Stimulated activated CD8-positive, alpha-beta memory T cell treated with anti-CD3 and anti-CD28 coated beads, Interleukin-2, amount 100 ng/mL, for 1 hour (primary cell): ENCODE measurements at places on chromosomes 2 and 18.

- no peak for DNase-seq
These were observed 28.8 kb upstream of the SULT1C4 start for GRCh38 chr2:108348816-108349570.

DNA sequence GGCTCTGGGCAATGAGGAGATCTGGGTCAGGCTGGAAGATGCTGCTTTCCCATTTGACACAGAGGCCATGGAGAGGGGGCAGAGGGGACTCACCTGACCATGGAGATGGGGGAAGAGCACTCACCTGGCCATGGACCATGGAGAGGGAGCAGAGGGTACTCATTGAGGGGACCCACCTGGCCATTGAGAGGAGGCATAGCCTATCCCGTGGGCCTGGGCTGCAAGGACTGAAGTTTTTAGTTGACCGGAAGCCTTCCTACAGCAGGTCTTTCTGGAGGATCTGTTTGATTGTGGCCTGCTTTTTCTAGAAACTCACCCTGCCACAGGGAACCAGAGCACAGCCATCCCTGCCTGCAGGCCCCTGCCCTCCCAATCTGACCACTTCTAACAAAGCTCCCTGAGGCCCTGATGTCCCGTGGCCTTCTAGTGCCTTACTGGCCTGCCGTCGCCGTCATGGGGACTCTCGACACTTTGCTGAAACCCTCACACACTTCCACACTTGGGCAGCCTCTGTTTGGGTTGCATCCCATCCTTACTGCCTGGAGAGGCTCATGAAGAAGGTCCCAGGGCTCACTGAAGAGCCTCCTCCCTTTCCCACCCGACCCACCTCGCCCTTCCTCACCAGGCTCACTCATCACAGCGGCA is 5.1 kb upstream of the PROM2 start:
- no peak for DNase-seq

DNA sequence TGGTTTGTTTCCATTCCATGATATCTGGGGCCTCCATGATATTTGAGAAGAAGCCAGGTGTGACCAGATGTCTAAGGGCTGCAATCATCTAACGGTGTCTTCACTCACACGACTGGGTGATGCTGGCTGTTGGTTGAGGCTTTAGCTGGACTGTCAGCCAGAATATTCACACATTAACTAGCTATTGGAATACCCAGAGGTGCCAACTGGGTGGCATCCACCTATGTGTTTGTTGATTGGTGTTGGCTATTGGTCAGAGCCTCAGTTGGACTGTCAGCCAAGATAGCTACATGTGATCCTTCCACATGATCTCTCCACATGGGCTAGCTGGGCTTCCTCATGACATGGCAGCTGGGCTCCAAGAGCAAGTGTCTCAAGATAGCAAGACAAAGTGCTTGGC is 117.4 kb downstream of the CDCA7 start:
- DNase-seq, result no peak

GRCh38 chr2:84896567-84896966 is 8.9 kb upstream of the TMSB10 start:
- no peak for DNase-seq

DNA sequence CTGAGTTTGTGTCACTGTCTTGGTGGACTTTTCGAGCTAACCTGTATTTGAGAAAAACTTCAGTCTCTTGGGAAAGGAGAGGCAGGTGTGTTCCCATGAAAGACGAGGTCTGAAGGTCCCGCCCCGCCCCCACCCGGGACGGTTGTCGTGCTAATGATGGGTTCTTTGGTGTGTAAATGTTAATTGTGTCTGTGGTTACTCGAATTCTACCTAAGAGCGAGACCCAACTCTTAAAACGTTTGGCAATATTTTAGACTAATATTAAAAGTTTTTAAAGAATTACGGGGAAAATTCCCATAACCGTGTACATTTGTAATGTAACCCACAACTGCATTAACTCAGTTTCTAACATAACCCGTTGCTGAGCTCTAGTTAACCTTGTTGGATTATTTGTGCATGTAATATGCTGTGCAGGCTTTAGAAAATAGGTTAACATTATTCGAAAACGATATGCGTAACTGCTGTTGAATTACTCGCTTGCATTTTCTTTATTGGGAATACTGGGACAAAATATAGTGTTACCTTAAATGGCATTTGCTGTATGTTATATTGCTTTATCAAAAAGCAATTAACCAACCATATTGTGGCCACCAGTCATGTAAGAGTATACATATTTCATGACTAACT is 833 bp downstream of the EPB41L5 start:
- no peak for DNase-seq

- DNase-seq, result no peak
These were observed 26.8 kb upstream of the SP3 start for GRCh38 chr2:173991856-173992588.

DNA sequence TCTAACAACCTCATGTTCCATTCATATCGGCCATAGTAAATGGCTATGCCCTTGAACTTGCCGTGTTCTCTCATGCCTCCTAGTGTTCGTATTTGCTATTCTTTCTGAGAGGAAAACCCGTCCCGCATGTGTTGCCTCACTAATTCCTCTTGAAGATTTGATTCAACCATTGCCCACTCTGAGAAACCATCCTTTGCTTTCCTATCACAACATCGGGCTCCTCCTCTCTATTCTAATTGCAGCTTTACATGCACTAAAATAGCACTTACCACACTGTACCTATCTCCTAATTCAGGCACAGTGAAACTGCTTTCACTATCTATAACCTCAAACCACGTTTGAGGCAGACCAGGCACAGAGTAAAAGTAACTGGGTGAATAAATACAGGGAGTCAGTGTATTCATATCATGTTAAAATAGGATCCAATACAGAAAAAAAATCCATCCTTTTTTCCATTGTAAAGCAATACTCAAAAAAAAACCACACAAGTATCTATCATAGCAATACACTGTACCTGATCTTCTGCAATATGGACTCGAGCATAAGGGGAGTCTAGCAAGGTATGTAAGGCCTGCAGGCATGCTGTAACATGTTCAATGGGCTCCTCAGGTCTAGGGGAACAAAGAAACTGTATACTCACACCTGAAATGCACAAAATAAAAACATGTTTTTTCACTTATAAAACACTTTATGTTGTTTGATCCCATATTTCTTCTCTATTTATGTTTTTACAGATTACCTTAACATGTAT is 39.0 kb upstream of the STRN start:
- DNase-seq, result no peak

DNA sequence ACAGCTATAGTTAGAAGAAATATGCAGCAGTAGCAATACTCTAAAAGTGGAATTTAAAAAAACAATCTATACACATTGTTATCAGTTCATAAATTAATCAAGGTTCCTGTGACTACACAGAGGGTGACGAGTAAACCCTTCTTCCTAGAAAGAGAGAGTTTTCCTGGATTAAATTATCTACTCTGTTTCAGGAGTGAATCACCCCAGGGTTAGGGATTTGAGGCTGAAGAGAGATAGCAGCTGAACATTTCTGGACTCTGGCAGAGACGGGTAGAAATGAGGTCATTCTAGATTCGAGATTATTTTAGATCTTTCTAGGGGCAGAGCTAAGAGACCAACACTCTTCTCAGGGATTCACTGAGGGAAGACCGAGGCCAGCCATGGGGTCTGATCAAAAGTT is 38.8 kb upstream of the PMAIP1 start:
- no peak for DNase-seq

GRCh38 chr18:28422577-28422976 is 245.6 kb upstream of the CDH2 start:
- no peak for DNase-seq

- no peak for DNase-seq
These were observed 171.5 kb downstream of the ALK start for GRCh38 chr2:29749843-29750242.

- no peak for DNase-seq
These were observed 20.9 kb upstream of the TANK start for GRCh38 chr2:161139098-161139987.

GRCh38 chr18:9765501-9765900 is 57.4 kb downstream of the RAB31 start:
- DNase-seq, result no peak
